ENCODE measurements at places on chromosomes 1 and 21.

- no peak for DNase-seq
Observed at GRCh38 chr1:91779548-91780021, 106.4 kb downstream of the TGFBR3 start.

- DNase-seq, result no peak
Observed at GRCh38 chr1:201653233-201653632, 114.3 kb downstream of the NAV1 start.

- no peak for DNase-seq
Observed at GRCh38 chr1:167472752-167473521, 45.4 kb downstream of the CD247 start.

- DNase-seq, result no peak
Observed at GRCh38 chr1:116334015-116334547, 39.0 kb upstream of the ATP1A1 start.

- no peak for DNase-seq
Observed at GRCh38 chr1:150479927-150480352, 7.3 kb upstream of the TARS2 start.

DNA sequence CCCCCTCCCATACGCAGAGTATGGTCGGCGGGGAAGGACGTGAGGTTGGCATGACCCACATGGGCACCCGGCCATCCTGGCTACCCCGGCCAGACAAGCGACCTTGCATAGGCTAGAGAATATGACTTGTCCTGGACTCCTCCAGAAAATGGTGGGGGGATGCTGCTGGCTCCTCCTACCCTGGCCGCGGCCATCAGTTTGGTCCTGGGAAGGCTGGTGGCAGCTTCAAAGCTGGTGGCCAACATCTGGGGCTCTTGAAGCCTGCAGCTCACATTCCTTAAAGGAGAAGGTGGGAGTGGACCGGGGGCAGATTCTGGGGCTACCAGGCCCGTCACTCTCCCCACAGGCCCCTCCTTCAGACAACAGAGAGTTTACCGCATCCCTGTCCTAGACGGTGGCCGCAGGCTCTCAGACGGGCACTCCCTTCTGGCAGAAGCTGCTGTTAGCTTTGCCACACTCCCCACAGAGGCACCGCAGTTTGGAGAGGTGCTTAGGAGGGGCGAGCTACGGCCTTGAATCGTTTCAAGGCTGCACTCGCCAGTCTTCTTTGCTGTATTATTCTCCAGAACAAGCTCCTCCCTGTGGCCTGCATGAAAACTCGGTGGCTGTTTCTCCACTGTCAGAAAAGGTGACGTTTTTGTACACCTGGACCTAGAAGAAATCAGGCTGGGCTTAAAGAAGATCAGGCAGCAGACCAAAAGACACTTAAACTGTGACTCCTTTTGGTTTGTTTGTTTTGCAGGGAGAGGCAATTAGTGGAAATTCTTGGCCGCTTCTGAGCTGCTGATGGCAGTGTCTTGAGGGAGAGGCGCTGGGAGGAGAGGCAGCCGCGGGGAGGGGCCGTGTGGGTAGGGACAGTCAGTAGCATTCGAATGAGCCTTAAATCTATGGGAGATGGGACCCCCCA, 68.0 kb downstream of the RUNX3 start:
- no peak for DNase-seq

- DNase-seq, result no peak
Observed at GRCh38 chr1:210900820-210901219, 233.1 kb downstream of the KCNH1 start.

DNA sequence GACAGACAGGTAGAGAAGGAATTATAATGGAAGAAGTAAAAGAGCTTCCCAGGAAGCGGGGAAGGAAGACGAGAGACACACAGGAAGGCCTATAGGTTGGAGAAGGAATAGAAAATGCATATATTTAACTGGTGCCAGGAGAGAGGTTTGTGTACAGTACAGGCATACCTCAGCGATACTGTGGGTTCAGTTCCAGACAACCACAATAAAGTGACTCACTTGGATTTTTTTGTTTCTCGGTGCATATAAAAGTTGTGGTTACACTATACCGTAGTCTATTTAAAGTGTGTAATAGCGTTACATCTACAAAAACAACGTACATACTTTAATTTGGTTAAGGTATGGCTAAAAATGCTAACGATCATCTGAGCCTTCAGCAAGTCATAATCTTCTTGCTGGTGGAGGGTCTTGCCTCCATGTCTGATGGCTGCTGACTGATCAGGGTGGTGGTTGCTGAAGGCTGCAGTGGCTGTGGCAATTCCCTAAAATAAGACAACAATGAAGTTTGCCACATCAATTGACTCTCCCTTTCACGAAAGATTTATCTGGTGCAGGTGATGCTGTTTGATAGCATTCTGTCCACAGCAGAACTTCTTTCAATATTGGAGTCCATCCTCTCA, 16.0 kb downstream of the YARS1 start:
- no peak for DNase-seq

GRCh38 chr1:86841116-86841515, 72.8 kb downstream of the SELENOF start:
- no peak for DNase-seq

GRCh38 chr1:107000902-107001301, 55.6 kb upstream of the PRMT6 start:
- no peak for DNase-seq

DNA sequence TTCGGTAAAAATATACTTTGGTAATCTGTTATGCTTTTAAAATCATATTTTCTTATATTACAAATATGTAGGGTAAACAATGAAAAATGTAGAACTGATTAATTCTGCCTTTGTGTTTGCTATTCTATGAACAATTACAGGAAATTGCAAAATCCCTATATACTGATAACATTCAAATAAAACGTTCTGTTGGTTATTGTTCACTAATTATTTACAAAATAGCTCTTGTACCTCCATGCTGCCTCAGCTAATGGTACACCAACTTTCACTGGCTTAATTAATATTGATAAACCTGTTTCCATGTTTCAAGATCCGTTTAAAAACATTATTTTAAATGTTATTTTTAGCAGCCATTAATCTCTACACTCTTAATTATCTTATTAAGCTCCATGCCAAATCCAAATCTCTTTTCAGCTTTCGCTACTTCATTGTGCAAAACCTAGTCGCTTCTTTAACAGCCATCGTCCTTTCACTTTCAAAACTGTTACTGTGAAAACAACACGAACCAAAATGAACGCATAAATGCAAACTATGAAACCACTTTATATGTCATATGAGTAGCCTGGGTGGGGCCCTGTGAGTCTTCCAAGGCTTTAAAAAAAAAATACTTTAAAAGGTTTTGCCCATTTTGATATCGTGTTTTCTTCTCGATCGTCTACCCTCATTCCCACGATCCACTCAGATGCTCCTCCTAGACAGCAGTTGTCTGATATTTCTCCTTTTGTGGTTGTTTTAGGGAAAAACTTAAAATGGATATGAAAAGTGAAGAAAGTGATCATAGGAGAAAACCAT, 807.1 kb downstream of the USP25 start:
- DNase-seq, result no peak

- DNase-seq, result peak; percentile 24
Observed at GRCh38 chr1:39539252-39539790, 37.3 kb downstream of the PABPC4 start.

DNA sequence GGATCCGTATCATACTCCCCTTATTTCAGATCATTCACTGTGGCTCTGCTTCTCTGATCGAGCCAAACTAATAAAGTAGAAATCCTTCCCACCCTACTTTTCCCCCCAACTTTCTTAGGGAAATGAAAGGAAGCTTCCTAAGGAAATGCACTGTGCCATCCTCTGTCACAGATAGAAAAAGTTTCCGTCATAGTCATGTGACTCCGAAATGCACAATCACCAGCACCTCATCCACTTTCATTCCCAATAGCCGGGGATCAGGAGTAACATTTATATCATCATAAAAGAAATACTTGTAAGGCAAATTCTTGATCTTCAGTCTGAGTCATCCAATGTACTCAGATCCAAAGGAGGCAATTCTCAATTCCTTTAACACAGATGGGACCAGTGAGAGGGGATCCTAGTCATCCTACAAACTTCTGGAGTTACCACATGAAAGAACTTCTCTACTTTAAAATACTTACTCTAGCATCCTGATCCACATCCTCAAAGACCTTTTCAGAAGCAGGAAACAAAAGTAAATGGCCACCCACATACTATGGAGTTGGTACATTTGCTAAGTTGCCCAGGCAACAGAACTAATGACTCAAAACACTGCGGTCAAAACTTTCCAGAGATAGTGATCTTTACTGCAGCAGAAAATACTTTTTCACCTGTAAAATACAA, 97.8 kb upstream of the ZC3H11B start:
- no peak for DNase-seq

- peak; percentile 73 for DNase-seq
Observed at GRCh38 chr1:220521778-220522177, 6.2 kb upstream of the MARK1 start.

DNA sequence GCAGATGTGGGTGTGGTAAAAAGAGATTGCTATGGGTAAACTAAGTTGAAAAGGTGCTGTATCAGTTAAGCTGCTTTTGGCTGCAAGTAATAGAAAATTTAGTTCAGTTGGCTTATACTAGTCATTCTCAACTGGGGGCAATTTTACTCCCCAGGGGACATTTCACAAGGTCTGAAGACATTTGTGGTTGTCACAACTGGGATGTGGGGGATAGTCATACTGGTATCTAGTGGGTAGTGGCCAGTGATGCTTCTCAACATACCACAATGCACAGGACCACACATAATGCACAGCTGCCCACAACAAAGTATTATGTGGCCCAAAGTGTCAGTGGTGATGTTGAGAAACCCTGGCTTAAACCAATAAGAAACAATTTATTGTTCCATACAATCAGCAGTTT, 31.4 kb downstream of the SERTAD4 start:
- DNase-seq, result no peak

- no peak for DNase-seq
Observed at GRCh38 chr1:200367841-200368534, 41.8 kb downstream of the ZNF281 start.

GRCh38 chr1:41623736-41624135, 139.3 kb upstream of the EDN2 start:
- DNase-seq, result no peak

DNA sequence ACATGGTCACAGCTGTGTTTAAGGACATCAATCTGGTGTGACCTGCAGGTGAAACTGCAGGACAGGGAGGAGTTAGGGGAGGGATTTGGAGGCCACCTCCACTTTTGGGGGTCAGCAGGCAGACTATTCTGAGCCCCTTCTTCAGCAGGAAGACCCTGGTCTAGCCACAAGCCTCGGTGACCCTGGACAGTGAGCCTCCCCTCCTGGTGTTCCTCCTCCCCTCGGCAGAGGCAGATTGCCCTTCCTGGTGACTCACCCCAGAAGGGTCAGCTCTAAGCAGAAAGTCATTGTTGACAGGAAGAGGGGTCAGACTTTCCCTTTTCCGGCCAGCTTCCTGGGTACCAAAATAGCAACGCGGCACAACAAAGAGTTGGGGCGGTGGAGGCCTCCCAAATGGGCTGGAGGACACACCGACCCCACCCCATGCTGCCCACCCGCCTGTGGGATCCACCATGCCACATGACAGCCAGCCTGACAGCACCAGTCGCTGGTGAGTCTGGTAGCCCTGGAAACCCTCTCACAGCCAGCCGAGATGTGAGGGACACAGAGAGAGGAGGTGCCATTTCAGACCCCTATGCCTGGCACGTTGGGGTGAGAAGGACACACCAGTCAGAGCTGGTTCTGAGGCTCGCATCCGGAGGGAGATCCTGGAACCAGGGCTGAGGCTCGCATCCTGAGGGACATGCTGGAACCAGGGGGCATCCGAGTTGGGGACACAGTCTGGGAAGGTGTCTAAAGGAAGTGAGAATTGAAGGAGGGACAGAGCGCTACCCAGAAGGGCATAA, 14.7 kb upstream of the CSF1 start:
- DNase-seq, result no peak

DNA sequence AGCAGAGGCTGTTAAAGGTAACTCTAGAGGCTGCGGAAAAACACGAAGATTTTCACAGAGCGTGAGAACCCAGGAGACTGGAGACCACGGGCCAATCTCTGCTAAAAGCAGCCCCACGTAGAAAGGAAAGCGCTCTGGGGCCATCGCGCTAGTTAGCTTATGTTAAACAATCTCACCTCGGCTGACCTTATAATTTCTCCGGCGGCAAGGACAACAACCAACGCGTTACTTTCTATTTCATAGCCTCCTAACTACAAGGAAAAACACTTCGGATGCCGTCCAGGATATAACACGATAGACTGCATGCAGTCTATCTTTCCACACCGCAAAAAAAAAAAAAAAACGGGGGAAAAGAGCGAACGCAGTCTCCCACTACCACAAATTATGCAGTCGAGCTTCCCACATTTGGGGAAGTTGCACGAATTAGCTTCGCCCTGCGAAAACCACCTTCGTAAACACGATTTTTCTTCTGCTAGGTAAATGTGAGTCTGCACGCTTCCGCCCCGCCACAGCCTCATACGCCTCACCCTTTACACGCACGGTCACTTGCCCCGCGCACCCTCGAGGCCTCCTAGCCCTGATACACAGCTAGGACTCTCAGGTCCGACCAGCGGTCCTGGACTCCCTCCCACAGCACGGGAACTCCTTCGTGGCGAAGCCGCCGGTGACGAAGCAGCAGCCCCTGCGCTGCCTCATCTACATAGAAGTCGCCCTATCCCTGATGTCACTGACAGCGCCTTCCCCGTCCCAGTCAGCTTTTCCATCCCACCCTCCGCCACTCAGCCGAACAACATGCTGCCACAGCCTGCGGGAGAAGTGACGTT, 87.8 kb downstream of the PRKAB2 start:
- DNase-seq, result peak; percentile 45

DNA sequence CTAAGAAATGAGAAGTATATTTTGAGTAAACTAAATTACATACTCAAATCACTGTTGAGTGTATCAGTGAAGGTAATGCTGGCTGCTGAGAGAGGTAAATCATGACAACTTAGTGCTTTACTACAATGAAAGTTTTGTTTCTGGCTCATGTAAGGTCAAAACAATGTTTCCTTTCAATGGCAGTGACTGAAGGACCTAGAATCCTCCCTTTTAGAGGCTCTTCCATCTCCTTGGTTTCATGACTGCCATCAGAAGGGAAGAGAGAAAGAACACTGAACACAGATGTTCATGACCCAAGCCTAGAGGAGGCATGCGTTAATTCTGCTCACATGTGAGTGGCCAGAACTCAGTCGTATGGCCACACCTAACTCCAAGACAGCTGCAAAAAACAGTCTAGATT, 130.6 kb downstream of the AKT3 start:
- no peak for DNase-seq

DNA sequence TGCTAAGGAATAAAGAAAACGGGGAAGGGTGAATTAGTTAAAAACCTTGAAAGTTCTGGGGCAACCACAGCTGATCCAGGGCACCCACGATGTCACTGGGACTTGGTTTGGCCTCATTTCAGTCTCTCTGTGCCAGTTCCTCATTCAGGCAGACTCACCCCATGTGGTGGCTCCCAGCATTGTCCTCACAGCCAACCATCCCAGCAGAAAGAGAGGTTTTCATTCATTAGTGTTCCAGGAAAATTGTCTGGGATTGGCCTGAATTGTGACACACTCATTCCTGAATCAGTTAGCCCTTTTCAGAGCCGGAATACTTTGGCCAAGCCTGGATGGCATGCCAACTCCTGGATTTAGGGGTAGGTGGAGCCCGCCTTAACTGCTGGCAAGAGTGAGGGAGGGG, 367.7 kb downstream of the PRDM2 start:
- no peak for DNase-seq

Data from NCI-H1436 (cell line).